ENCODE measurements at places on chromosomes 4 and X.

GRCh38 chr4:52743444-52744019 is 7.7 kb downstream of the ERVMER34-1 start:
- DNase-seq = no peak

DNA sequence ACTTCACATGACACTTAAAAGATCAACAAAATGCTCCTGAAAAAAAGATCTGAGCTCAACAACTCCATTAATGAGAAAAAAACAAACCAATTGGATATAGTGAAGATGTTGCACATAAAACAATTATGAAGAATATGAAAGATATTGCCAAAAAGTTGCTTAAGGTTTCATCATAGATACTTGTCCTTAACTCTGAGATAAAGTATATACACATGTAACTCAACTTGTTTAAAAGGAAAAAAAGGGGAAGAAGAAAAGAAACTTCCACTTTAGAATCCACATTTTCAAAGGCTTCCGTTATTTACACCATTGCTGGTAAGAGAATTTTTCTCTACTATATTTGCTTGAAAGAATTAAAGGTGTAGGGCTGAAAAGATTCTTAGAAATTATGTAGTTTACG is 2.7 kb downstream of the AFAP1 start:
- no peak for DNase-seq

GRCh38 chr4:104352211-104352610 is 142.5 kb downstream of the CXXC4 start:
- no peak for DNase-seq

DNA sequence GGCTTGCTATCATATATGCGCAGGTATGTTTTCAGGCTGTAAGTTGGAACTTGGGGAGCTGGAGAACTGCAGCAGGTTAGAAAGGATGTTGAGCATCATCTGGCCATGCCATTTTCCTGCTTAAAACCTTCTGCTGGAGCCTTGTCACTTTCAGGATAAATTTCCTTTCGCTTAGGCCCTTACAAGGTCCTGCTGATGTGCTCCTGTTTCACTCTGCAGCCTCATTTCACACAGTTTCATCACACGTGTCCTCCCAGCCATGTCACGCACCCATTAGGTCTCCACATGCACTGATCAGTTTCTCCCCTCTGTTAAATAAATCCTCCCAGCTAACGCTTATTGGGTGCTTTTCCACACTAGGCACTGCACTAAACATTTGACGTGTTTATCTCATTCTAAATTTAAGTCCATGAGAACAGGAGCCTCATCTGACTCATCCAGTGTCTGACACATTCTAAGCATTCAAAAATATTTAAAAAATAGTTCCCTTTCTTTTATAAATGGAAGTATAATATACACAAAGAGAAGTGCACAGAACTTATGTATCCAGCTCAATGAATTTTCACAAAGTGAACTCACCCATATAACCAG is 14.5 kb downstream of the SOD3 start:
- DNase-seq = no peak
